Inflammatory macrophage treated with lipopolysaccharide for 1 hour (primary cell): ENCODE measurements at places on chromosomes 11 and 22.

- no peak for DNase-seq
These were observed 3.9 kb upstream of the TRAF6 start for GRCh38 chr11:36513965-36514364.

DNA sequence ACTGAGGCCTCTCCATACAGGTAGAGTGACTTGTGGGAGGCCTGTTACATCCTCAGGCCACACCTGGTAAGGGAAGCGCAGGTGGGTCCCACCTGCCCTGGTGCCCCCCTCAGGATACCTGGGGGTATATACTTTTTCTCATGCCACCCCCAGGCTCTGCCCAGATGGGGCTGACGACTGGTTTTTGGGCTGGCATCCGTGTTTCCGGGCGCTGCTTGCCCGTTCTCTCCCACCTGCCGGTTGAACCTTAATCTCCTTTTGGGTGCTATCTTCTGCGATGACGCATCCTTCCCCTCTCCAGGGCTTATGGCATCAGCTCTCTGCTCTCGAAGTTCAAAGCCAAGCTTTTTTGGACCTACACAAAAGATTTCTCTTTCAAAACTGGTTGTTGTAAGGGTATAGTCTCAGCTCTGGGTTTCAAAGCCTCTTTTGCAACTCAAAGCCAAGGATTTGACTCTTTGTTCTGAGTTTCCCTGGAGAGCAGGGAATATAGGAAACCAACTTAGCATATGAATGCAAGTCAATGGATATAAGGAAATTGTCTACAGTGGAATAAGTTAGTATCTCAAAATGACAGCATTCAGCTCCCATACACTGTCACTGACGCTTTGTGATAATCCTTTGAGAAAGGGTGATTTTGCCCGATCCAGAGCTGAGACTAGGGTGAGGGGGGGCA, 8.6 kb upstream of the LRRC10B start:
- DNase-seq, result no peak

DNA sequence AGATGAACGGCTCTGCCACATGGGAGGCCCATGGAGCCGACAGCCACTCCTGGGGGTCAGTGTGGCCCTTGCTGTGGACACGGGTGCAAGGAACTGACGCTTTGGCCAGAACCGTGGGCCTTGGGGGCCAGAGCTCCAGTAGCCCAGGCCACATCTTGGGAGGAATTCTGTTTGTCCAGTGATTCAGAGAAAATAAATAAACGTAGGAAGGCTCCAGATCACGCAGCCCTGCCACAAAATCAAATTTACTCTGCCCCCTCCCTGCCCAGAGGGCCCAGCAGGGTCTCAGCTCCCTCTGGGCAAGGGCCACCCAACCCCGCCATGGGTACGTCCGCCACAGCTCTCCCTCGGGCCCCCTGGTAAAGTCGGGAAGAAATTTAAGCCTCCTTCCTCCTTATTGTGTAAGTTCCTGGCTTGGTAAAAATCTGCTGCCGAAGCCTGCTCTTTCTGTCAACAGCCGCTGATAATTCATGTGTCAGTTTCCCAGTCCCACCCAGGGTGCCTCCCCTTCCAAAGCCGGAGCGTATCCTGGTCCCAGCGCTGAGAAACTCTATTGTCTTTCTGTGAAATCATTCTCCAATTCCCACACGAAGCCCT, 6.9 kb upstream of the MUC5AC start:
- no peak for DNase-seq

DNA sequence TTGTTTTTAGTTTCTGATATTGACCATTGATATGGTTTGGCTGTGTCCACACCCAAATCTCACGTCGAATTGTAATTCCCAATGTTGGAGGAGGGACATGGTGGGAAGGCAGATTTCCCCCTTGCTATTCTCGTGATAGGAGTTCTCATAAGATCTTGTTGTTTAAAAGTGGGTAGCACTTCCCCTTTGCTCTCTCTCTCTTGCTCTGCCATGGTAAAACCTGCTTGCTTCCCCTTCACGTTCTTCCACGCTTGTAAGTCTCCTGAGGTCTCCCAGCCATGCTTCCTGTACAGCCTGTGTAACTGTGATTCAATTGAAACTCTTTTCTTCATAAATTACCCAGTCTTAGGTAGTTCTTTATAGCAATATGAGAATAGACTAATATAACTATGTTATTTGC, 203.6 kb upstream of the CHORDC1 start:
- no peak for DNase-seq

- DNase-seq, result peak; percentile 44
These were observed 1.3 kb downstream of the HIRA start for GRCh38 chr22:19429950-19430889.

DNA sequence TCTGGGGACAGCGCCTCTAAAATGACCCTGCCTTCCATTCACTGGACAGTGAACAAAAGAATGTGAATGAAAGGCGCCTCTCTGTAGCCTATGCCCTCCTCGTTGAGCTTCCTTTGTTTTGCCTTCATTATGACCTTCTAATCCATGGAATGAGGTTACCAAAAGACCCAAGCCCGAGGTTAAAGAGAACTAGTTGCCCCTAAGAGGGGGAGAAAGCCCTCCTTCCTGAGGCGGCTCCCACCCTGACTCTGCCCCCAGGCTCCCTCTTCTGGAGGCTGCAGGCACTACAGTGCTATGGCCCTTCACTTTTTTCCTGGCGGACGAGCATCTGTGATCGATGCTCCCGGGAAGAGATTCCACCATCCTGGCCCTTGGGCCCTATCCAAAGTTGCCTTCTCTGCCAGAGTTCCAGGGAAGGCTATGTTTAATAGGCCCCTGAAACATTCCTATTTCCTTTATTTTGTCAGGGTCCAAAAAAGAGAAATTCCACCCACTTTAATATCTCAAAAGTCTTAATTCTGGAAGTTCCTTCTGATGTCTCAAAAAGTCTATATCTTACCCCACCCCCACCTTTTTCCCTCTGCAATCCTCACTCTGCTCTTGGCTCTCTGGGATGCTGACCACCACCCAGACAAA, 147.3 kb downstream of the FEZ1 start:
- DNase-seq, result peak; percentile 56

GRCh38 chr11:115155320-115155719, 348.9 kb downstream of the CADM1 start:
- no peak for DNase-seq

- DNase-seq, result no peak
These were observed 28.9 kb downstream of the SLC22A12 start for GRCh38 chr11:64619811-64620380.

DNA sequence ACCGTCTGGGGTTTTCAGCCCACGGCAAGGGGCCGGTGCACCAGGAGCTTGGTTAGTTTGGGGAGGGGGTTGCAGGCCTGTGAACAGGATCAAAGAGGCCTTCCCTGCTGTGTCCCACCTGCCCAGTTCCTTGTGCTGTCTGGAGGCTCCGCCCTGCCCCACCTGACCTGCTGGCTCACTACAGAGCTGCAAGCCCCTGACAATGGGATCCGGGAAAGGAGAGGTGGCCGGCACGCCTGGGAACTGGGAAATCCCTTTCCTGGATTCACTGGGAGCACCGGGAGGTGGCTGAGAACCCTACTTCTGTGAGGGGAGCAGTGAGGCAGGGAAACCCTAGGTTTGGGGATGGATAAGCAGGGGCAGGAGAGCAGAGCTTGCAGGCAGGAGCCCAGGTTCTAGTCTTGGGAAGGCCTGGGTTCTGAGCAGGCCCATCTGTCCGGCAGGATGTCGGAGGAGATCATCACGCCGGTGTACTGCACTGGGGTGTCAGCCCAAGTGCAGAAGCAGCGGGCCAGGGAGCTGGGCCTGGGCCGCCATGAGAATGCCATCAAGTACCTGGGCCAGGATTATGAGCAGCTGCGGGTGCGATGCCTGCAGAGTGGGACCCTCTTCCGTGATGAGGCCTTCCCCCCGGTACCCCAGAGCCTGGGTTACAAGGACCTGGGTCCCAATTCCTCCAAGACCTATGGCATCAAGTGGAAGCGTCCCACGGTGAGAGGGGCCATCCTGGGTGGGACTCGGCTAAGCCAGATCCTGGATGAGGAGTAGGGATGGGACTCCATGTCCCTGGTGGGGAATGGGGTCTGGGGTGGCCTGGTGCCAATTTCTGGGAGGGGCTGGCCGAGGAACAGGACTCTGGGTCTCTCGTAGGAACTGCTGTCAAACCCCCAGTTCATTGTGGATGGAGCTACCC, 786 bp downstream of the CAPN1 start:
- no peak for DNase-seq

- DNase-seq, result no peak
These were observed 22.4 kb upstream of the ARFGAP3 start for GRCh38 chr22:42879371-42880021.

DNA sequence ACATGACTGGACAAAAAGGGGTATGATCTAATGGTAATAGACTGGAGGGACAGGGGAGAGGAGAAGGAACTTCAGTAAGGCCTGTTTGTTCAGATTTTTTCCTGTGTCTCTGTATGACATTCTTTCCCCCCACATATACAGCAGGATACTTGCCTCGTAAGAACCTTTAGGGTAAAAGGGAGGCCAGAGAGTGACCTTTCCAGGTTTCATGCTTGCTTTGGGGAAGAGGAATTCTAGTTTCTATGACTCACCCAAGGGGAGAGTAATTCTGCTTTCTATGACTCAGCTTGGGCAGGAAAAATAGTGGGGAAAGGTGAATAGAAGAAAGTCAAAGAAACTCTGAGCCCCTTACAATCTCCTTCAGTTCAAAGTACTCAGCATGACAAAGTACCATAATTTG, 457.0 kb downstream of the DLG2 start:
- DNase-seq, result no peak

DNA sequence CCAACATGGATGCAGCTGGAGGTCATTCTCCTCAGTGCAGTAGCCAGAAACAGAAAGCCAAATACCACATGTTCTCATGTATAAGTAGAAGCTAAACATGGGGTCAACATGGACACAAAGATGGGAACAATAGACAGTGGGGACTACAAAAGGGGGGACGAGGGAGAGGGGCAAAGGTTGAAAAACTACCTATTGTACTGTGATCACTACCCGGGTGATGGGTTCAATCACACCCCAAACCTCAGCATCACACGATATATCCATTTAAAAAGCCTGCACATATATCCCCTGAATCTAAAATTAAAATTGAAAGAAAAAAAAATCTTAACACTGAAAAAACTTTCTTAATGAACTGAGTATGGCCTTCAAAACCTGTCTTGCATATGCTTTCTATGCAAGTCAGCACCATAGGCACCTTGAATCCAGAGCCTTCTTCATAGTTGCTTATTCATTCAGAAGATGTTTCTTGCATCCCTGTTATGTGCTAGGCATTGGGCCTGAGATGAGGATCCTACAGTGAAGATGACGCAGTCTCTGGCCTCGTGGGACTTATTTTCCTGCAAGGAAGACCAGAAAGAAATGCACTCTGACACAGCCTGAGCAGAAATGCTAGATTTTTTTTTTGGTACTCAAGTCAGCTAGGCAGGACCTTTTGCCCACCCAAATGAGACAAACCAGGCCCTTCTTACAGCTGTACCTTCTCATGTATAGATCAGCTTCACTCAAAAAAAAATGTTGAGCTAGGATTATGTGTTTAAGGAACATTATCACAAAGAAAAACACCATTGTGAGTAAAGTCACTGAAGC, 21.0 kb downstream of the NNMT start:
- no peak for DNase-seq

- peak; percentile 15 for DNase-seq
These were observed 197.8 kb downstream of the MN1 start for GRCh38 chr22:27603800-27604144.

GRCh38 chr11:129950101-129951091, 52.2 kb downstream of the PRDM10 start:
- DNase-seq, result peak; percentile 82

DNA sequence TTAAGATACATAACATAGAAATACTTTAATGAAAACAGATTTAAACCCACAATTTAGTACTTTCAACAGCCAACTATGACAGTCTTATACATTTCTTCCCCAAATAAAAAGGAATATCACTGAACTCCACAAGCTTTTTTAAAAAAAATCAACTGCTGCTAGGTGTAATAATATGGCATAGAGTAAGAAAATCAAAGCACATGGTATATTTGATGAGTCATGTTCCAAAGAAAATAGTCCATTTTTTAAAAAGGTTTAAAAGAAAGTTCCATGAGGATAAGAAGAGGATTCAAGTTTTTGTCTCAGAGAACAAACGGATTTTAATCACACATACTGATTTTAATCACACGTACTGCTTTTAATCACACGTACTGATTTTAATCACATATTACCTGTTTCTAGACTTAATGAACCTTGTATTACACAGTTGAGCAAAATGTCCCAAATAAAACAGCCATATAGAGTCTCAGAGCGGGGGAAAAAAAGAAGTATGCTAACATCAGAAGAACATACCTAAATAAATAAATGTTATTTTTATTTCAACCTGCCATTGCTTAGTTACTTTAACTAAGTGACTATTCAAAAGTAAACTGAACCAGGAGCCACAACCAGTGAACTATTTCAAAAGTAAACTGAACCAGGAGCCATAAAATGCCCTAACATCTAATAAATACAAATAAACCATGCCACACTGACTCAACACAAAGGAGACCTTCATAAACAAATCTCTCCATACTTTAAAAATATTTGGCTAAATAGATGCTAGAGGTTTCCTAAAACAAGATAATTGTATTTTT, 198.4 kb downstream of the SBF2 start:
- DNase-seq, result no peak

GRCh38 chr11:15118431-15118830, 3.7 kb downstream of the INSC start:
- DNase-seq, result no peak

DNA sequence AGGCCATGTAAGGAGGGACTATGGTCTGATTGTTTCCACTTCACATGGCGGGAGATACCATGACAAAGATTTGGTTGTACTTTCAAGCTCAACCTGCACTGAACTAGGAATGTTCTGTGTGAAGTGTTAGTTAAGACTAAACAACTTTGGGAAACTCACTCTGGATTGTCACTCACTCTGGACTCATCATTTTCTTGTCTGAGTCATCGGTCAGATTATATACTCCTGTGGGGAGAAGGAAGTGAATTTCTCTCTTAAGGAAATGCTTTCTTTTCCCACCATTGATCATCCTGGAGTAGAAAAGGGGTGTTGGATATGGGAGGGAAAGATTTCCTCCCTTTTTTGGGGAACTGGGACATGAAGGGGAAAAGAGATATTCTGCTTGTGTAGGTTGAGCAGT, 26.9 kb upstream of the CAT start:
- no peak for DNase-seq

GRCh38 chr11:76162336-76163288, 43.7 kb downstream of the WNT11 start:
- DNase-seq, result no peak

DNA sequence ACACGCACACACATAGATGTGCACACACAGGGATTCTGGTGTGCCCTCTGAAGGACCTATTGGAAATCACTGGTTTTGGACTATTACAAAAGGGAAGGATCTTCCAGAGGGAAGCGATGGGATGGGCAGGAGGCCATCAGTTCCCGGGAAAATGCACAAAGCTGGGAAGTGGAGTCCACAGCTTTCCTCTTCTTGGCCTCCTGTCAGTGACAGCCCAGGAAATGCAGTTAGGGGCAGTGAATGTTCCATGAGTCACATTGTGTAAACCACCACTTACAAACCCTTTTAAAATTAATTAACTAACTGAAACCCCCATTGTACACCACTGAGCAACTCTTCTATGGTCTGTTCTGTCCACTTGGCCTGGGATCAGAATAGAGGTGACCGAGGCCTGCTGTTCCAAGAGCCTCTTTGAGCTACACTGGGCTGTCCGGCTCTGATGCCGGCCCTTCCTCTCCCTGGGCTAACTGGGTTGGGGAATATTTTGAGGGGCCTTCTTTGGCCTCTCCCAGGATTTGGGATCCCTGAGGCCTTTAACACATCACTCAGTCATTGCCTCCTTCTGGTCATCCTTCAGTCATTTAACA, 137.7 kb downstream of the FEZ1 start:
- no peak for DNase-seq

GRCh38 chr11:11975201-11976092, 33.0 kb downstream of the DKK3 start:
- no peak for DNase-seq
